RPMI8226 (cell line): ENCODE measurements at places on chromosomes 12 and 14.
A peak's percentile ranks its signal among the peaks of the same experiment; 100 is the strongest.

DNA sequence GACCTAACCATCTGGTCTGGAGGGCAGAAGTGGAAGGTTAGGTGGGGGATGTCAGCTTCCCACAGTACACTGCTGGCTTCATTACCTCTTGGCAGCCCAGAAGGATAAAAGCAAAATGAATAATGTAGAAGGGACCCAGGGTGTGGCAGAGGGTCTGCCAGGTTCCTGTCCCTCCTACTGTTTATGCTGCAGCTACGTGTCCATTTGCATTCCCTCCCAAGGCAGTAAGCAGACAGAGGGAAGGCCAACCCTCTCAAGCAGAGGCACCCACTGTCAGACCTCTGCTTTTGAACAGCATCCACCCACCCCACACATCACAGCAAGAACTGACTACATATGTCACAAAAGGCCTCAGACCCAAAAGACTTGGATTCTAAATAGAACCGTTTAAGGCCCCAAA, 19.4 kb downstream of the MAX start:
- no peak for DNase-seq

GRCh38 chr14:102511538-102511937, 2.0 kb upstream of the ANKRD9 start:
- no peak for DNase-seq

DNA sequence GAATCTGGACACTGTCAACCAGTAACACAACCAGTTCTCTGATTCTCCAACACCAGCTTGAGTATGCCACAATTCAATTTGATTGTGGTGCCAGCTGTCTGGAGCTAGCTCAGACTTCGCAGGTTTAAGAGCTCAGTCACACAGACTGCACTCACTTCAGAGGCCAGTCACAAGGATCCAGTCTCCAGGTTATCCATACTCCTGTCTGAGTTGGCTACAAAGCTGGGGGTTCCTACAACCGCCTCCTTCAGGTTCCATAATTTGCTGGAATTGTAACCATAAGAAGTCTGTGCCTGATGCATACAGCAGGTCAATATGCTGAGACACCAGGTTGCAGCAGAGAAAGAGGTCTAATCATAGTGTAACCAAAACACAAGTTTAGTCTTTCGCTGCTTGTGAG, 70.5 kb upstream of the CPSF6 start:
- DNase-seq, result no peak

DNA sequence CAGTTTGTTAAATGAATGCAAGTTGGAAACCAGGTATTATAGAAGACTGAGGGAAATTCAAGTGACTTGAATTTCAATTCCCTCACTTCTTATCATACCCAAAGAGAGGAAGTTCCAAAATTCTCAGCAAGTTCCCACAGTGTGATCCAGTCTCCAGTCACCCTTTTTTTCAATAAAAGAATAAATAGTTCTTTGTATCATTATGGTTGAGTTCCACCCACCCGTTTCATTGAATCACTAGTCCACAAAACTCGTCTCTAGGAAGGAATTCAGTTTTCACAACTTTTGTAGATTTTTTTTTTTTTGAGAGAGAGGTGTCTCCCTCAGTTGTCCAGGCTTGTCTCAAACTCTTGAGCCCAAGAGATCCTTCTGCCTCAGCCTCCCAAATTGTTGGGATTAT, 1.6 kb upstream of the TMEM30B start:
- DNase-seq, result no peak

DNA sequence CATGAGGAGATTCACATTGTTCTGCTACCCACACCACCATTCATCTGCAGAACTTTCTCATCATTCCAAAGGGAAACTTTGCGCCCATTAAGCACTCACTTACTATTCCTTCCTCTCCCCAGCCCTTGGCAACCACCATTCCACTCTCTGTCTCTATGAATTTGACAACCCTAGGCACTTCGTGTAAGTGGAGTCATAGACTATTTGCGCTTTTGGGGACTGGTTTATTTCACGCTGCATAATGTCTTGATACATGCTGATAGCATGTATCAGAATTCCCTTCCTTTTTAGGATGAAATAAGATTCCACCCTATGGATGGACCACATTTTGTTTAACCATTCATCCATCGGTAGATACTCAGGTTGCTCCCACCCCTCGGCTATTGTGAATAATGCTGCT, 4.5 kb upstream of the EML1 start:
- DNase-seq, result no peak

GRCh38 chr12:64568298-64568697, 42.0 kb upstream of the RASSF3 start:
- no peak for DNase-seq

- no peak for DNase-seq
These were observed 147.5 kb downstream of the IPO8 start for GRCh38 chr12:30548203-30548602.

- DNase-seq, result no peak
These were observed 37.0 kb upstream of the MED13L start for GRCh38 chr12:116314477-116314876.

GRCh38 chr12:56688846-56689109, 694 bp upstream of the PTGES3 start:
- DNase-seq, result no peak

DNA sequence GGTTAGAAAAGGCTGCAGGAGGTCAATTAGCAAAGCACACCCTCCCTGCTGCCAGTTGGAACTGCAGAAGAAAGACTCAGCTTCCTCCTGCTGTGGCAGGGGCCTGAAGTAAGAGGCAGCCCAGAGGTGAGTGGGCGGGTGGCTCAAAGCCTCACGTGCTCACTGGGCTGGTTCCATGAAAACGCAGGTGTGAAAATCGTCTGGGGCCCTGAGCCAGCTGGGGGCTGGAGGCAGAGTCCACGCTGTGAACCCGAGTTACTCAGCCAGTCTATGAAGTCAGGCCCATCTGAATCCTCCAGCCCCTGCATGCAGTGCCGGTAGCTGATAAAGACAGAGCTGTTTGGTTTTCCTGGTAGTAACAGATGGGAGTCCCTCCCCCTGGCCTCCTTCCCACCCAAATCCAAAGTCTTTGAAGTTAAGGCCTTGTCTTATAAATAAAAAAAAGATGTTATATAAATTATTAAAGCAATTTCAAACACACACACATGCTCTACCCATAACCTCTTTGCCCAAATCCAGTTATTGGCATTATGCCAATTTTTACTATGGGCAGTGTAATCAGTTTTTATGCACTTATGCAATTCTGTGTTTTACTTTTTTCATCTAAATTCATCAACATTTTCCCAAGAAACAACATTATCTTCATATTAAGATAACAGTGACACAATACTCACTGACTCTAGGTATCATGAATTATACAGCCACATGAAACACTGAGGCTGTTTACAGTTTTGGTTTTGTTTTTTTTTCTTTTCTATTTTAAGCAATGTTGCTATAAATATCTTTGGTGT, 57.9 kb upstream of the PNMA1 start:
- DNase-seq, result peak; percentile 92

- DNase-seq, result no peak
These were observed 199.6 kb upstream of the TMEM260 start for GRCh38 chr14:56379956-56380355.

- no peak for DNase-seq
These were observed 51.1 kb downstream of the SLC25A47 start for GRCh38 chr14:100374270-100374669.

DNA sequence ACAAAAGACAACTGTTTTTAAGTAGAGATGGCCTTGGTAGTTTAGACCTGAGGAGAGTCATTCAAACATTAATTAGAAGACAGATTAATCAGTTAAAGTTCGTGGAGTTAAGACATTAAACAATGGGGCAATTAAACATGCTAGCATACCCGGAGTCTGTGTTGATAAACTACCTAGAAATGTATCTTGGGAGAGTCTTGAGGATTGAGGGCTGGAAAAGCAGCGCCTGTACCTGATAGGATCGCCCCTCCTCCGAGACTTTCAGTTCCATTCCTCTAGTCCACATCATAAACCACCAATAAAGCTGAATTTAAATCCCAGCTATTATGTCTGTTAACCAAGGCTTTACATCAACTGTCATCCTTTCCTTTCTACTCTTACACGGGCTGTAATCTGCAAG, 1.0 kb upstream of the KRAS start:
- no peak for DNase-seq

- DNase-seq, result peak; percentile 55
These were observed 35.7 kb upstream of the ATP2A2 start for GRCh38 chr12:110245369-110245772.

DNA sequence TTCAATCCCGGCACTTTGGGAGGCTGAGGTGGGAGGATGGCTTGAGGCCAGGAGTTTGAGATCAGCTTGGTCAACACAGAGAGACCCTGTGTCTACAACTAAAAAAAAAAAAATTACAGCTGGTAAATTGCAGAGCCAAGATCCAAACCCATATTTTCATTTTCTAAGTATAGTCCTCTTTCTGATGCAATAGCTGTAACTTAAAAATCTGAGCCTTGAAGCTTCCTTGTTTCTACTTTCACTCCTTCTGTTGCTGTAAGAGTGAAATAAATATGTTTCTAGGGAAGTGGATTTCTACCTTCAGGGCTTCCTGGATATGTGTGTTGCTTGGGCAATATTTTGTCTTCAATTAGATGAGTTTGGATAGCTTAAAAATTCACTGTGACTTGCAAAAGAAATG, 42.0 kb upstream of the PRICKLE1 start:
- DNase-seq, result no peak

- DNase-seq, result no peak
These were observed 99.1 kb downstream of the SYT1 start for GRCh38 chr12:78963439-78964227.

DNA sequence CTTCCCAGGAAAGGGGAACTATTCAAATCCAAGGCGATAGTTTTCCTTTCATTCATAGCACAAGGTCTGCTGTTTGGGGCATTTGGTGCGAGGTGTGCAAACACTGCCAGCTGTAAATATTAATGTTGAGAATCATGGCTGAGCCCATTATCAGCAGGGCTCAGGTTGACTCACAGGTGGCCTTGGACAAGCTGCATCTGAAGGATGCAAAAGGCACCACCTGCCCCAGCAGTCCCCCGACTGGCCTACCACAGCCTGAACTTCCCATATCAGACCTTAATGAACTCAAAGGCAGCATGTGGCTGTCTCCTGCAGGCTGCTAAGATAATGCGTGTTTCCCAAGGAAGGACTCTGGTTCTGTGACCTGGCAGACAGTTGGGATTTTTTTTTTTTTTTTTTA, 93.3 kb upstream of the MAP1LC3B2 start:
- DNase-seq, result no peak

GRCh38 chr12:6205761-6206160, 5.6 kb downstream of the CD9 start:
- no peak for DNase-seq

DNA sequence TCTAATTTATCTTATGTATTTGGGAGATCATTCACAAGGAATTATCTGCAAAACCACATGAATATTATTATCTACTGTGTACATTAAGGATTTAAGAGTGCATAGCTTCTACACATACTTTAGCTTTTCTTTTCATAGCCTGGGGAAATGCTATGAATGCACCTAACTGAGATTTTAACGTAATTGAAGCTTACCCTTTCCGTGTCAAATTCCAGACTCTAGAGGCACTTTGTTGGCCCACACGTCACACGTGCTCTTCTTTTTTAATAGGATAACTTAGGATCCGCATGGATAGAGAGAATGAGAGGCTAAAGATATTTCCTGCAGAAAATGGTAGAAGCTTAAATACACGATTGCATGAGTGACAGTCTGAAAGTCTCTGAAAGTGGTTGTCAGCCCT, 481.1 kb downstream of the PCNX1 start:
- DNase-seq, result no peak

- DNase-seq, result no peak
These were observed 177.9 kb upstream of the PRMT8 start for GRCh38 chr12:3313066-3313465.

DNA sequence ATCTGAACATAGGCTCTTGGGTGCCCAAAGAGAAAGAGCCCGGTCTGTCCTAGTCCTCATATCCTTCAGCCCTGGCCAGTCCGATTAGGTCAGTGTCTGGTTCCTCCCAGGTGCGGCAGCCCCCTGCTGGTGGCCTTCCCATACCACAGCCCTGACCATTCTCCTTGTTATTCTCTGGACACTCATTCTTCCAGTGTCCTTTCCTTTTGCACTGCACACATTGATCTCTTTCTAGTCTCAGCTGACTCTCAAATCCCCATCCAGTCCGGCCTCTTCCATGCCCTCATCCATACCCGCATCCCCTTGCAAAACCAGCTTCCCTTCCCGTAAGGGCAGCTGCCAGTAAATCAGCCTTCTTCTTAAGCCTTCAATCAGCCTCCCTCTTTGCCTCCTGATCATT, 1316.3 kb downstream of the TMEM121 start:
- no peak for DNase-seq

- DNase-seq, result no peak
These were observed 18.0 kb upstream of the SLC38A4 start for GRCh38 chr12:46843811-46844210.

DNA sequence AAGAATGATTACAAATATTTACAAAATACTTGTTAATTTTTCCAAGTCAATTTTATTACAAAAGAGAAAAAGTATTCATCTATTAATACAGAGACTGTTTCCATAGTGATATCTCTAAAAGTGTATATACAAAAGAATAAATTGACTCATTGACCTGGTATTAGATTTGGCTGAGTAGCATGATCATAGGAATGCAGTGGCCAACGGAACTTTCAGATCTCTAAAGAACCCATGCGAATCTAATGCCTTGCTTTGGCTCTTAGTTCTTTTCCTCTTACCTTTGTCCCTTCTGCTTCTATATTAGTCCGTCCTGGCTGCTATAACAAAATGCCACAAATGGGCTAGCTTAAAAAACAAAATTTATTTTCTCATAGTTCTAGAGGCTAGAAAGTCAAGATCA, 717.8 kb downstream of the TMTC2 start:
- no peak for DNase-seq

DNA sequence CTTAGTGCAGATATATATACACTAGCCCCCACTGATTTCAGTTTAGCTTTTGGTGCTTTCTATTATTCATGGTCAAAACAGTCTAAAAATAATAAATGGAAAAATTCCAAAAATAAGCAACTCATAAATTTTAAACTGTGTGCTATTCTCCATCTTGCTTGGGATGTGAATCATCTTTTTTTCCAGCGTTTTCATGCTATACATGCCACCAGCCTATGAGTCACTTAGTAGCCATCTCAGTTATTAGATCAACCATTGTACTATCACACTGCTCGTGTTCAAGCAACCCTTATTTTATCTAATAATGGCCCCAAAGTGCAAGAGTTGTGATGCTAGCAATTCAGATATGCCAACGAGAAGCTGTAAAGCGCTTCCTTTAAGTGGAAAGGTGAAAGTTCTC, 73.9 kb upstream of the KRR1 start:
- no peak for DNase-seq

DNA sequence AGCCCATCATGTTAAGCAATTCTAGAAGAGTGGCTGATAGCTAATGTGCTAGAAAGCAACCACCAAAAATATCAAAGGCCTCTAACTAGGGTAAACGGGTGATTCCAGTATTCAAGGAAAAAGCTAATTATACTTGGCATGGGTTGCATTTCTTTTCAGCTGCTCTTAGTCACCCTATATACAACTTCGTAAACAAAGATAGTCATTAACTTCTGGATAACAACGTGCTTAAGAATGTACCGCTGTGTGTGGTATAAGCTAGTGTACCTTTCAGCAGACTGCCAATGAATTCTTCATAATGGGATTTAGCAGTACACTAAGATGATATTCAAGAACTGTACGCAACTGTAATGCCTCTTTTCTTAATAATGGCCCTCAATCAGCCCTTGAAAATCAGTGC, 42.2 kb upstream of the SLC6A13 start:
- no peak for DNase-seq

- DNase-seq, result no peak
These were observed 11.9 kb downstream of the PTGDR start for GRCh38 chr14:52279408-52279807.
